ENCODE measurements at places on chromosomes 3 and 15. TPM values are rescaled to one million over a fixed set of nuclear protein-coding genes. Genes with fewer than 3 reads are reported as not detected.

DNA sequence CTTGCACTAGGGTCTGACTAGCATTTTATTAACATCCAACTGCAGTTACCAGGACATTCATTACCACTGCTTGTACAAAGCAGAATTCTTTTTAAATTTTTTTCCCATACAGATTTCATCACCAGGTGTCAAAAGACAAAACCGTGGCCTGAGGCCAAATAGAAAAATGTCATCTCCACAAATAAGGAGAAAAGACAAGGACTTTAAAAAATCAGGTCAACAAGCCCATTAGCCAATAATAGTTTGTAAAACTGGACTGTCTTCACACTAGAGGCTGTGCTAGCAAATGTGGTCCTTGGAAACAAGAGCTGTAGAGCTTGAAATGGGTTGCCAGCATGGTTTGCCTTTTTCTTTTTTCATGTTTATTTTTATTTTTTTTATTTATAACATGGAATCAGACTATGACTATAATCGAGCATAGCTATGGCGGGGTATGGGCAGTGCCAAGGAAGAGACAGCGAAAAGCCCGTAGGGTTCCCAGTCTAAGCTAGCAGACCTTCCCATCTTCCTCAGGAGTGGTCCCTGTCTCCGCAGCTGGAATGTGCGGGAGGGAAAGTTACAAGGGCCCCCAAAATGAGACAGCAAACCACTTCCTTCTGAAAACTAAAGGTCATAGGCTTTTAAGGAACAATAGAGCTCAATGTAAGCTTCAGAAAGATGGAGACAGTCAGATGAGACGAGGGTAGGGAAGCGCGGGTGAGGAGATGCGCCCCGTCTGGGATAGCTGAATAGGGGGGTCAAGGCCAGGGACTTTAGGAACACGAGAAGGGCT lies 1.5 kb downstream of the PTPN9 start:
- DNase-seq, result no peak

DNA sequence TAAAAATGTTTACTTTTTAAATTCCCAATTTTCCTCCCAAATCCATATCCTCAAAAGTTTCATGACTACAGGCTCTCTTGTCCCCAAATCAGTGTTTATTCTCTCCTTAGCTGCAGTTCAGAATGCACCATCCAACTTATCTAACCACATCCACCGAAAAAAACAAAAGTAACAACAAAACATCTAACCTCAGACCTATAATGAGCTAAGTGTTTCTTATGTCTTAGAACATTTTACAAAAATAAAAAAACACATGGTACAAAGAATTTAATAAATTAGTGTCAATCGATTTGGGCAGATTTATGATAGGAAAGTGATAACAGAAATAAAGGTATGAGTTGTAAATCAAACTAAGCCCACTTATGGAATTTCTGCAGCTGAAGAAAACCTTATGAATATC lies 13.6 kb downstream of the SATB1 start:
- DNase-seq, result no peak

IGSF10 gene
- 0.96 TPM for total RNA-seq

CD96 gene
- 0.55 TPM for total RNA-seq

PRSS50 gene
- not detected for total RNA-seq

GREM1 gene
- total RNA-seq, result 1.9 TPM

DNA sequence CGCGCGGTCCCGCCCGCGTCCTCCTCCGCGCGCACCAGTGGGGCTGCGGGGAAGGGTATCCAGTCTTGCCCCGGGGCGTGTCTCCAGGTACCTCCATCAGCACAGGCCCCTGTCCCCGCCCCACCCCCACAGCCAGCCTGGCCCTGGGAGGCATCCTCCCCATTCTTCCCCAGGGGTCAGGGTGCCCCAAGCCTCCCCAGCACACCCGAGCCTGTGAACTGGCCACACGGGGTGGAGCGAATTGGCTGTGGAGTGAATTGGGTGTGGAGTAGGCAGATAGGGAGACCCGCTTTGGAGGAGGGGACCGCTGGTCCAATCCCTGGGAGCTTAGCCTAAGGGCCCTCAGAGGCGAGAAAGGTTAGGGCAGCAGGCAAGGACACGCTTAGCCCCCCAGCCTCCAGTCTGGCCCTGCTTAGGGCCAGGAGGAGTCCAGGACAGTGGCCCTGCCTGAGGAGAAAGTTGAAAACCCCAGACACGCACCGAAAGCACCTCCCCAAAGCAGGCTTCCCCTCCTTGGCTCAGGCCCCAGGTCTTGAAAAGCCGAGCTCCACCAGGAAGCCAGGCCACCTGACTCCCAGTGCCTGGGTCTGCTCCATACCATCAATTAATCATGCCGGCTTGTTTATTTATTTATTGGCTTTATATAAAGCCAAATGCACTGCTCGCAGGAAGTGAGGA lies 107.7 kb upstream of the SLC6A11 start:
- no peak for DNase-seq

DNA sequence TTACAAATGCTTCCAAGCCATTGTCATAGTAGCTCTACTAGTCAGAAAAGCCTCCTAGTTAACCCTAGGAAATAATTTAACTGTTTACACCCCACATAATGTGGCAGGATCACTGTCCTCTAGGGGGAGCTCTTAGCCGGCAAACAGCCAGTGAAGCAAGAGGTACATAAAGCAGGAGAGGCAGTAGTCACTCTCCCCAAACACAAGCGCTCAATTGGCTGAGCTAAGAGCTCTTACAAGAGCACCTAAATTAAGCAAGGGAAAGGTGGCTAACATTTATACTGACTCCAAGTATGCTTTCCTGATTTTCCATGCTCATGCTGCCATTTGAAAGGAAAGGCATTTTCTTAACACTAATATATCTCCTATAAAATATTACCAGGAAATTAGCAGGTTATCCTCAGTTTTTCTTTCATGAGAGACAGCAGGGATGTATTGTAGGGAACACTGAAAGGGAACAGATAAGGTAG lies 37.6 kb downstream of the NCEH1 start:
- no peak for DNase-seq

GRCh38 chr3:79761441-79761840 lies 6.4 kb downstream of the ROBO1 start:
- DNase-seq, result no peak

SERINC4 gene
- not detected for total RNA-seq

PRR20G gene
- total RNA-seq, result not detected

ITIH1 gene
- not detected for total RNA-seq

DNA sequence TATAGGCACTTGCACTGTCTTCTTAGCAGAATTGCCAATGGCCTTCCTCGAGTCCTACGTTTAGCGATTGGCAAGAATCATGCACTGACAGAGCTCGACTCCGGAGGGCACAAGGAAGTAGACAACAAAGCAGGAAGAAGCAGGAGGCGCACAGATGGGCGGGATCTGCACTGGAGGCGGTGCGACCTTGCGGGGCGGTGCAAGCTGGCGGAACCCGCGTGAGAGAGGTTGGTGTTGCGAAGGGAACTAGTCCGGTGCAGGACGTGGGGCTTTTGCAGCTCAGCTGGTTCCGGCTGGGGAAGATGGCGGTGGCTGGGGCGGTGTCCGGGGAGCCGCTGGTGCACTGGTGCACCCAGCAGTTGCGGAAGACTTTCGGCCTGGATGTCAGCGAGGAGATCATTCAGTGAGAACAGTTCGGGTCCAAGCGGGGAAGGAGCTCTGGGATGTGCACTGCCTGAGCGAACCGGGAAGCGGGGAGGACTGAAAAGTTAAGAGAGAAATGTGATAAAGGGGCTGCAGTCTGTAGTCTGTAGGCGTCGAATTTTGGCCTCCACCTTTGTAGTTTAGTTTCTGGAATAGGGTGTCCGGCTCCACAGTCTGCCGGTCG lies at the start of gene TRIP4:
Gene TRIP4, plus strand, starts transcription at position 275 of the 607 bp plus-strand sequence. Its CDS starts 28 bp downstream, at position 303.
- peak; percentile 98 for DNase-seq

- DNase-seq, result no peak
These were observed 3.1 kb upstream of the CDV3 start for GRCh38 chr3:133570139-133570936.

SEMA5B gene
- 1.4 TPM for total RNA-seq

NOX5 gene
- not detected for total RNA-seq

ALPK3 gene
- 0.89 TPM for total RNA-seq

DAZL gene
- total RNA-seq, result not detected

TOPBP1 gene
- total RNA-seq, result 30.7 TPM

PEX5L gene
- not detected for total RNA-seq

GPR27 gene
- 5.5 TPM for total RNA-seq

- DNase-seq, result no peak
These were observed 103.3 kb downstream of the IL1RAP start for GRCh38 chr3:190617185-190617584.

GRCh38 chr3:8301977-8302735 lies 199.5 kb upstream of the LMCD1 start:
- no peak for DNase-seq

DNA sequence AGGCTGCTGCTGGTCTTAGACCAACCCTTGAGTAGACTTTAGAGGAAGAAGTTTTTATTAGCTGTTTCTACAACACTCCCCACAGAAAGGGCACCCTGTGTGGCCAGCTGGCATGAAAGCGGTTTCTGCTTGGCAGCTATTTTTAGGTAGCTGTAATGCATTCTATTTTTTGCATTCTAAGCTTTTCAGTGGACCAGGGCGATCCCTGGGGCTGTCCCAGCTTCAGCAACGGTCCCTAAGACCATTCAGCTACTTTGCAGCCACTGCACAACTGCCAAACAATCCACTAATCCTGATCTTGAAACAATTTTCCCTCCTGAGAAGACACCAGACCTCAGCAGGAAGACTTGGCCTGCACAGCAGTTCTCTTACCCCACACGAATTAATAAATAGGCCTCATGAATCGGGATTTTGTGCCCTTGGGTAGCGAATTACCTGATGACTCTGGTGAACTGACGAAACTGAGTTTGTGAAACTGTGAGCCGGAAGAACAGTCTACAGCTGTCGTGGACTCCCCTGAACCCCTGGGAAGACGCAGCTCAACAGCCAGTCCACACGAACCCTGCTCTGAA lies 14.6 kb upstream of the TFRC start:
- no peak for DNase-seq

DNA sequence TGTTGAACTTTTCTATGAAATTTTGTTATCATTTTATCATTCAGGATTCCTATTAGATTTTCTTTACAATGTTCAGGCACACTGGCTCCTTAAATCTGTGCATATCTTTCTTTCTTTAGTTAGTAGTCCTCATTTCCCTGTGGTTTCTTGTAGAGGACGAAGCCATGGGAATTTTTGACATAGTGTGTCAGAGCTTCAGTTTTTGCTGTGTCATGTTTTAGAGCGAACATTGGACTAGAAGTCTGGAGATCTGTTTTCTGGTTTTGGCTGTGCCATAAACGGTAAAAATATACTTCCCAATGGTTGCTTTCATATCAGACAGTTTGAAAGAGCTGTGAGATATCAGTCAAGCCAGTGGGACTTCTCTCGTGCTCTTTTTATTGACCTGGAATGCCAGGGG lies 105.2 kb downstream of the CHCHD4 start:
- DNase-seq, result no peak

Data from suprapubic skin (tissue), 4 donors.